ENCODE measurements at places on chromosomes 5 and 9.

DNA sequence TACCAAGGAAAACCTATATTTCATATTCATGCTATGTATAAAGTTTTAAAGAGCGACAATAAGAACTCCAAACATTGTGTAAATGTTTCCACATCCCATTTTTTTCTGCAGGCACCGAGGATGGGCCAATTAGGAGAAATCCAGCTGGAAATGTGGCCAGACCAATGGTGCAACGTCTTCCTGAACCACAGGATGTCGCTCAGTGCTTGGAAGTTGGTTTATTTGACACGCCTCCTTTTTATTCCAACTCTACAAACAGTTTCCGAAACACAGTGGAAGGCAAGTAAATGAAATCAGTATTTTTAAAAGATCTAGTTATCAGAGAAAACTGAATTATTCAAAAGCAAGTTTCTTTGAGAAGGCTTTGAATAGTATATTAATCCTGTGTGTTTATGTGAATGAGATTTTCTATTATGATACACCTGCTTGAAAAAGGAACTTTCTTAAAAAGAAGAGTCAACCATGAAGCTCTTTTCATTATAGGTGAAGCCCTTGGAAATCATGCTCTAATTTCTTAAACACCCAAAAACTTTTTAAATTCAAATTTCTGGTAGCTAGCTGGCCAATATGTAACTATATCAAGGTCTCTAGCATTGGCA, 9.1 kb downstream of the TYRP1 start:
- no peak overlapping the region for H3K27ac ChIP-seq
- H3K4me1 ChIP-seq: no peaks in the 10 kb centered on the region
- no peaks in the 10 kb centered on the region for H3K36me3 ChIP-seq
- H3K4me3 ChIP-seq: no peak overlapping the region

- no peaks in the 10 kb centered on the region for H3K4me1 ChIP-seq
- no peak overlapping the region for H3K4me3 ChIP-seq
- no peak overlapping the region for H3K27ac ChIP-seq
- H3K27me3 ChIP-seq: no peaks in the 10 kb centered on the region
- peak; percentile 86 for DNase-seq
- H3K36me3 ChIP-seq: no peaks in the 10 kb centered on the region
These were observed 11.8 kb downstream of the DEPDC1B start for GRCh38 chr5:60687927-60688720.

DNA sequence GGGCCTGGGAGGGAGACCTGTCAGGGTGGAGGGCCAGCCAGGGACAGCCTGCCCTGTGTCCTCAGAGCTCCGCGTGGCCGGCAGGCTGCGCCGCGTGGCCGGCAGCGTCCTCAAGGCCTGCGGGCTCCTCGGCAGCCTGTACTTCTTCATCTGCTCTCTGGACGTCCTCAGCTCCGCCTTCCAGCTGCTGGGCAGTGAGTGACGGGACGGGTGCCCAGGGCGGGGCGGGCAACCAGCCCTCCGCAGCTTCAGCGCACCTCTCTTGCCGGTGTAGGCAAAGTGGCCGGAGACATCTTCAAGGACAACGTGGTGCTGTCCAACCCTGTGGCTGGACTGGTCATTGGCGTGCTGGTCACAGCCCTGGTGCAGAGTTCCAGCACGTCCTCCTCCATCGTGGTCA, 1.8 kb downstream of the SLC34A3 start:
- no peak for DNase-seq
- H3K4me1 ChIP-seq: peaks cover 19% of the 10 kb centered on the region
- H3K36me3 ChIP-seq: no peaks in the 10 kb centered on the region
- H3K4me3 ChIP-seq: no peak overlapping the region
- H3K27ac ChIP-seq: no peak overlapping the region

DNA sequence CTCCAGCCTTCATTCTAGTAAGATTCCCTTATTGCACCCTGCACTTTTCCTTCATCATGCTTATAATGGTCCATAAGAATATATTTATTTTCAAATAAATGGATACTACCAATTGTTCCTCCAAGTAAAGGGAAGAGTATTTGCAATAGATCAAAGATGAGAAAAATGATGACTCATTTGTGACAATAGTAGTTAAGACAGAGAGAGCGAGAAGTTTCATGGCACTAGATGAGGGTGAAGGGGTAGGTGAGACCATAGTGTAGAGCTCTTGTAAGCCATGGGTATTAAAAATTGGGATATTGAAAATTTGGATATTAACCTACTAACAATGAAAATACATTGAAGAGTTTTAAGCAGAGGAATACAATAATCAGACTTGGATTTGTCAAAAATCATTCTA, 404.6 kb downstream of the EFNA5 start:
- H3K36me3 ChIP-seq: no peaks in the 10 kb centered on the region
- no peak overlapping the region for H3K4me3 ChIP-seq
- no peak overlapping the region for H3K27ac ChIP-seq
- DNase-seq: no peak

DNA sequence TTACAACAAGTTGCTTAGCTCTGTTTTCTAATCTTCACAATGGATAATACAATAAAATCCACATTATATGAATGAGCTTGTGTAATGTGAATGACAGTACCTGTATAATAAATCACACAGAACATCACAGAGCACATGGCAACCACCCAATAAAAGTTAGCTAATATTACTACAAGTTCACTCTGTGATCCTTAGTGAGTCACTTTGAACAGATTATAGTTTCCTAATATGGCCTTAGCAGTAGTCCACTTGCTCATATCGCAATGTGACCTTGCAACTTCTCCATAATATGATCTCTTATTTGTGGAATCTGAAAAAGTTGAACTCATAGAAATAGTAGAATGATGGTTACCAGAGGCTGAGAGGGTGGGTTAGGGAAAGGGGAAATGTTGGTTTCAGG, 361.3 kb downstream of the PTPRD start:
- no peaks in the 10 kb centered on the region for H3K36me3 ChIP-seq
- H3K27ac ChIP-seq: no peak overlapping the region
- DNase-seq: peak; percentile 55
- no peaks in the 10 kb centered on the region for H3K27me3 ChIP-seq
- no peaks in the 10 kb centered on the region for H3K4me1 ChIP-seq

- H3K36me3 ChIP-seq: no peaks in the 10 kb centered on the region
- no peak overlapping the region for H3K27ac ChIP-seq
- no peak overlapping the region for H3K4me3 ChIP-seq
- peak; percentile 43 for DNase-seq
These were observed 1533.3 kb upstream of the WWC1 start for GRCh38 chr5:166758151-166758550.
